ENCODE measurements at places on chromosomes 7 and 10.

DNA sequence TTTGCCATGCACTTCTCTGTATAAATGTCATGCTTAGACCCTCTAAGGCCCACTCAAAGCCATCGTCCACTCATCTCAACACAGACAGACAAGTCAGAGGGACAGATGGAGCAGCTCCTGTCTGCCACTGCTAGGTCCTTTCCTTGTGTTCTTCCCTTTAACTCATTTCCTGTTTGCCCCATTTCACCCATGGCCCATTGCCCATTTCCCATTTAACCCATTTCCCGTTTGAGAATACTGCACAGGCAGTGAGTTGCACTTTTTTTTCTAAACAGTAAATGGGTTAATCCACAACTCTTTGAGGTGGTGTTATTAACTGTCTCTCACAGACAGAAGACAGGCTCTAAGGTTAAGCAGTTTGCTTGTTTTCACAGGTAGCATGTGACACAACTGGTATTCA, 179.3 kb downstream of the NPSR1 start:
- peak; percentile 62 for DNase-seq

GRCh38 chr10:72316386-72316700, 38.4 kb downstream of the DNAJB12 start:
- no peak for DNase-seq

DNA sequence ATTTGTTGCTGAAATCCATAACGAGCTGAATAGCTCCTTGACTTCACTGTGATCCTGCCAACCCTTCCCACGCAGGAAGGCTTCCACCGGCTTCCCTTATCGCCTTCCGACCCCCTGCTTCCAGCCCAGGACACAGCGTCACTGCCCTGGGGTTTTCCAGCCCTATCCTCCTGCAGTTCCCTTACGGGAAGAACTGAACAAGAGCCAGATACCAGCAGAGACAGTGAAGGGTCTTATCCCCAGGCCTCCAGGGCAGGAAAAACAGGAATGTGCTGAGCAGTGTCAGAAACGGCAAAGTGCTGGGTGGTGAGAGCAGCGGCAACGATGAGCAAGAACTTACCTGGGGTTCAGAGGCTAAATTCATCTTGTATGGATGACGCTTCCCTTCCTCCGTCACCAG, 22.4 kb downstream of the PDLIM1 start:
- DNase-seq: peak; percentile 97

- no peak for DNase-seq
These were observed 38.2 kb downstream of the ZNF679 start for GRCh38 chr7:64266341-64266919.

DNA sequence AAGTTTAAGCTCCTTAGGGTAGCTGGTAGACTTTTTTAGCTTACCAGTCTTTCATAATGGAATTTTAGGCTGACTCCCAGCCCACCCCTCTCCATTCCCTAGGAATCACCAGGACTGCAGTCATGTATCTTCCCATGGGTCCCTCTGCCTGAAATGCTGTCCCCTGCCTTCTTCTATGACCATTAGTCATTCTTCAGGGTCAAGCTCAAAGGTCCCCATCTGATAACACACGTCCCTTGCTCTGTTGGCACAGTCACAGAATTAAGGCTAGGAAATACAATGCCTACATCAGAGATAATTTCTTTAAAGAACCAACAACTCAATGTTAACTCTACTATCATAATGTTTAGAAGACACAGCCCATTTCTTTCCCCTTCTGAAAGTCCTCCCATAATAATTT, 140.6 kb downstream of the RAPGEF5 start:
- peak; percentile 51 for DNase-seq

DNA sequence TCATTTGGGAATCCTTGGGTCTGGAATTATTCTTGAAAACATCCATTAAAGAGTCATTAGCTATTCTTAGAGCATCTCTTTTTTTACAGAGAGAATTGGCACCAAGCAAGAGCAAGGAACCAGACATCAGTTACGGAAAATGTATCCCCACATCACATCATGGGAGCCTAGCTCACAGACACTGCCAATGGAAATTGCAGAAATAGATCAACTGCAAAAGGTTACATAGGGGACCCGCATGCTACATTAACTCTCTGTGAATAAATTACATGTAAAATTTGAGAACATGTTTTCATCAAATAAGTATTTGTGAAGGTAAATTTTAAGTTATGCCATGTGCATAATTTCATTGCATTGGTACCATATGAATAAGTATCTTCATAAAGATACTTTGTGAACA, 224.8 kb downstream of the ZNF248 start:
- no peak for DNase-seq

DNA sequence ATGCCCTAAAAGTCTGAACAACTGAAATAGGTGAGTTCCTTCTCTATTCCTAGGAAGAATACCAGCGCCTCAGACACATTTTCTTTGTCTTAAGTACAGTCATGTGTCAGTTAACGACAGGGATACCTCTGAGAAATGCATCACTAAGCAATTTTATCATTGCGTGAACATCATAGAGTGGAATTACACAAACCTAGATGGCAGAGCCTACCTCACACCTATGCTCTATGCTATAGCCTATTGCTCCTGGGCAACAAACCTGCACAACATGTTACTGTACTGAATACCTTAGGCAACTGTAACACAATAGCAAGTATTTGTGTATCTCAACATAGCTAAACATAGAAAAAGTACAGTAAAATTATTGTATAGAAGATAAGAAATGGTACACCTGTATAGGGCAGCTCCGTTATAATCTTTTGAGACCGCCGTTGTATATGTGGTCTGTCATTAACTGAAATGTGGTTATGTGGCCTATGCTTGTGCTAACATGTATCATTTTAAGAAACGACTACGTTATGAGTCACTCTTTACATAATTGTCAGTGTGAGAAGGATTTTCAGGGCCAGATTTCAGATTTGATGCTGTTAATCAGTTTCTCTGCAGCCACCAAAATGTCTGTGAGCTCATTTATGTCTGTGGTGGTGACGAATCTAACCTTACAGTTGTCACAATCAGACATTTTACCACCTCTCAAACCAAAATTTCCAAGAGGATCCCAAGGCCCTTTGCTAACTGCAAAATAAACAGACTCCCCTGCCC, 66.1 kb upstream of the STK17A start:
- DNase-seq: no peak

- DNase-seq: no peak
These were observed 3.4 kb downstream of the SCIN start for GRCh38 chr7:12573885-12574284.

DNA sequence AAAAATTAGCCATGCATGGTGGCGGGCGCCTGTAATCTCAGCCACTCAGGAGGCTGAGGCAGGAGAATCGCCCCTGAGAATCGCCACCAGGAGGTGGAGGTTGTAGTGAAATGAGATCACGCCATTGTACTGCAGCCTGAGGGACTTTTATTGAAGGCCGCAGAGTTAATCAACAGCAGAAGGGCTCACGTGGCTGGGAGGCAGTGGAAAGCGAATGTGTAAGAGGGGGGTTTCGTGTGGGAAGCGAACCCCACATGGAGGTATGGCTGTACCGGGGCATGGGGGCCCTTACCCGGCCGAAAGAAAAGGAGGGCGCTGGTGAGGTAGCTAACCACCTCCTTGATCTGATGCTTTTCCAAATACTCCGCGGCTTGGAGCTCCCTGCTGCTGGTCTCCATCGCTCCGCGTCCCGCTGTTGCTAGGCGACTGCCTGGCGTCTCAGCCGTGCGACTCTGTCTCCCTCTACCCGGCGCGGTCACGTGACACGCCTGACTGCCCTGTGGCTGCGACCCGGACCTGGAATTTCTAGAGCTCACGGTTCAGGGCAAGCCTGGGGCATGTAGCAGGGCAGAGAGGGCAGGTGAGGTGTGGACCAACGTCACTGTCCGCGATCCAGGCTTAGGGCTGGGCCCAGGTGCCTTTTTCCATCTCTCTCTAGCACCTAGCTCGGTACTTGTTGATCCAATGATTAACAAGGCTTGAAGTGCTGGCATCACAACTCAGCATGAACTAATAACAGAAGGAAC, at the start of gene EFCAB10:
EFCAB10 (minus strand) TSS at position 428 of the 746 bp plus-strand sequence; CDS start at position 398, 30 bp downstream.
- peak; percentile 58 for DNase-seq

- no peak for DNase-seq
These were observed 234.2 kb upstream of the LRRN3 start for GRCh38 chr7:110856704-110857103.

DNA sequence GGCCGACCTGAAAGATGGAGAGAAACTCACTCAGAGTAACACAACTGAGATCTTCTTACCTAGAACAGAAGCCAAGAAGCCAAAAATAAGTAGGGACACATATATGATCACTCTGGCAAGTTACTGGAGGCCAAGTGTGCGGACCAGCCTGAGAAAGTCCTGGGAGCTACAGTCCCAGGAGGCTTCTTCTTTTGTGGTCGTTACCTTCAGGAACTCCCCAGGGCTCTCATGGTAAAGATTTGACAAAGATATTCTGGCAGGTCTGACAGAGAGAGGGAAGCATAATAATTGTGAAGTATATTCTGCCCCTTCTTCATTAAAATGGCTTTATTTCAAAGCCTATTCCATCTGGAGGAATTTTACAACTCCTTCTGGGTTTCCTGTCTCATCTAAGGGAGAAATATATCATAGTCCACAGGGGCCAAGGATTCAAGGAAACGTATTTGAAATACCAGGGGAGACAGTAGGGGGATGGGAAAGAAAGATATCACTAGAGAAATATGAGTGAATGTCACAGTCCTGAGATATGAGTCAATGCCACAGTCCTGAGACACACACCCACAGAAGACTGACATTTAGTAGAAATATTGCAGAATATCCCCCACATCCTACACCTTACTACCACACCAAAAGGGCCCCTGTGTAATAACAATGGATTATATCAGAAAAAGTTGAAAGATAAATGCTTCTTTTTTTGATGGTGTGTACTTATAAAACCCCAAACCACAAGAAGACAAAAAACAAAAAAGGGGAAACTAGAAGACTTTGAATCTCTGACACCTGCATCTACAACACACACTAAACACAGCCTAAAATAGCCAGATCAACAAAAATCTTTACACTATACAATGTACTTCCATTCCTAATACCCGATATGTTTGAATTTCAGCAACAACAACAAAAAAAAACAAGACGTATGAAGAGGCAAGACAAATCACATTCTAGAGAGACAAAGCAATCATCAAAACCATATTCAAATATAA, 594.2 kb upstream of the NRG3 start:
- no peak for DNase-seq

GRCh38 chr7:815284-816216, 16.7 kb upstream of the SUN1 start:
- DNase-seq: peak; percentile 20

DNA sequence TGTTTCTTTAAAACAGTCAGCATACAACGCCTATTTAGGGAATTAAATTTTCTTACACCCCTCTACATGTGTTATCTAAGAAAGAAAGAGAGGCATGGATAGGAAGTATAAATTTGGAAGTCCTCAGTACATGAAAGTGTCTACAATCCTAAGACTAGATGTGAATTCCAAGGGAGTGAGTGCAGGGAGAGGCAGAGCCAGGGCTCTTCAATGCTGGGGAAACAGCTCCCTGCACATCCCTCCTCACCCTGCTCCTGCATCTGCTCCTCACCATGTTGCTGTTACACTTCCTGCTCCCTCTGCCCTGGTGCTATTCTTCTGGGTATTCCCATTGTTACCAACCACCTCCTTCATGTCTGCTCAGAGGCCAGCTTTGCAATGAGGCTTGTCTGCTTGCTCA, 229.1 kb upstream of the AKR1E2 start:
- DNase-seq: no peak

- no peak for DNase-seq
These were observed 299.8 kb downstream of the KLF6 start for GRCh38 chr10:3485057-3485686.

GRCh38 chr10:86472061-86472460, 49.5 kb downstream of the WAPL start:
- DNase-seq: no peak

DNA sequence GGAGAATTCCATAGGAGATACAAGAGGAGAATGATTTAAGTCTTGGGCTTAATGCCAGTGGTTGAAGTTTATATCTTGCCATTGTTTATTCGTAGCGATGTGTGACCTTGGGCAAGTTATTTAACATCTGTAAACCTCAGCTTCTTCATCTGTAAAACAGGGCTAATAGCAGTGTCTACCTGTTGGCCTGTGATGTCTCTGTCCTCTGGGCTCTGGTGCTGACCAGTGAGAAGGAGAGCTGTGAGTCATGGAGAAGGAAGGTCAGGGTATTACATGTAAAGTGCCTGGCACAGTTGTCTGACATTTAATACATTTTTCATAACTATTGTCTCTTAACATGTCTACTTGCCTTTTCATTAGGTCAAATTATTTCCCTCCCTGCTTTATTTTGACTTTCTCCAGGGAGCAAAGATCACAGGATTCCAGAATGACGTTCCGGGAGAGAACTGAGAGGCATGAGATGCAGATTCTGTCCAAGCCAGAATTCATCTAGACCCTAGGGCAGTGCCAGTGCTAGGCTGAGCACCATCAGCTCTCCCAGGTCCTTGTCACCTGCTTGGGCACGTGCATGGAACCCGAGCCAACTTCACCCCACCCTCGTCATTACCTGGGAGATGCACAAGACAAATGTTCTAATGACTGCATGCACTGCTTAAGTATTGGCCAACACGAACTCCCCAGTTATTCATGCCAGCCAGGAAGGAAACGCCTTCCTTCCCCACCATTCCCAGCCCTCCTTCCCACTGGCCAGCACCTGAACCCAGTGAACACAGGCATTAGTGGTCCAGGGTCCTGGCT, 187.9 kb downstream of the DPY19L1 start:
- peak; percentile 21 for DNase-seq

GRCh38 chr10:36183726-36184125, 541.6 kb upstream of the FZD8 start:
- no peak for DNase-seq

- no peak for DNase-seq
These were observed 136.4 kb upstream of the EEPD1 start for GRCh38 chr7:36016648-36017047.

GRCh38 chr10:105969884-105970377, 1194.6 kb downstream of the SORCS1 start:
- no peak for DNase-seq

- DNase-seq: no peak
These were observed 868.1 kb downstream of the LRMDA start for GRCh38 chr10:76299501-76299900.

GRCh38 chr10:30737931-30738391, 108.4 kb upstream of the LYZL2 start:
- no peak for DNase-seq

DNA sequence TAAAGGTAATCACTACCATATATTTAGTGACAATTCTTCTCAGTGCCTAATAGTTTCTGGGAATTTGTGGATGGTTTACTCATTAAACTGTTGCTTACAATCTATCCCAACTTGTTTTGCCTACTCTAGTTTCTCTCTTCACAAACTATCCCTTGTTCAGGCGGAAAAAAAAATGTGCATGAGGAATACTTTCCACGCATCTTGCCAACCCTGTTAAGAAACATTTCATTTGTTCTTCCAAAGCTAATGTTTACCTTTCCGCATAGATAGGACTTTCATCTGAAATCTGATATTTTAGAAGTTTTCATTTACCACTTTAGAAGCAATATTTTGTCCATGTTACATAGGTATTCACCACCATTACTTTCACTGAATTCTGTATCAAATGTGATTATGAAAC, 191.9 kb downstream of the MDFIC start:
- peak; percentile 45 for DNase-seq

Measured in endothelial cell of umbilical vein (primary cell).